ENCODE measurements at places on chromosomes 5 and 9. TPM values are rescaled to one million over a fixed set of nuclear protein-coding genes. Genes with fewer than 3 reads are reported as not detected.

HRH2 gene
- 53.5 TPM for total RNA-seq

C5orf52 gene
- not detected for total RNA-seq

HSD17B3 gene
- 1.2 TPM for total RNA-seq

SPINK6 gene
- not detected for total RNA-seq

EGFLAM gene
- total RNA-seq, result 15.3 TPM

GRCh38 chr5:91469517-91470165, 86.5 kb upstream of the ARRDC3 start:
- no peak for DNase-seq

- no peak for DNase-seq
Measured at GRCh38 chr5:173984218-173984617, 4.8 kb upstream of the C5orf47 start.

- DNase-seq, result no peak
Measured at GRCh38 chr5:150104550-150104870, 18.2 kb upstream of the CSF1R start.

- no peak for DNase-seq
Measured at GRCh38 chr9:22813529-22813928, 366.9 kb downstream of the DMRTA1 start.

DNA sequence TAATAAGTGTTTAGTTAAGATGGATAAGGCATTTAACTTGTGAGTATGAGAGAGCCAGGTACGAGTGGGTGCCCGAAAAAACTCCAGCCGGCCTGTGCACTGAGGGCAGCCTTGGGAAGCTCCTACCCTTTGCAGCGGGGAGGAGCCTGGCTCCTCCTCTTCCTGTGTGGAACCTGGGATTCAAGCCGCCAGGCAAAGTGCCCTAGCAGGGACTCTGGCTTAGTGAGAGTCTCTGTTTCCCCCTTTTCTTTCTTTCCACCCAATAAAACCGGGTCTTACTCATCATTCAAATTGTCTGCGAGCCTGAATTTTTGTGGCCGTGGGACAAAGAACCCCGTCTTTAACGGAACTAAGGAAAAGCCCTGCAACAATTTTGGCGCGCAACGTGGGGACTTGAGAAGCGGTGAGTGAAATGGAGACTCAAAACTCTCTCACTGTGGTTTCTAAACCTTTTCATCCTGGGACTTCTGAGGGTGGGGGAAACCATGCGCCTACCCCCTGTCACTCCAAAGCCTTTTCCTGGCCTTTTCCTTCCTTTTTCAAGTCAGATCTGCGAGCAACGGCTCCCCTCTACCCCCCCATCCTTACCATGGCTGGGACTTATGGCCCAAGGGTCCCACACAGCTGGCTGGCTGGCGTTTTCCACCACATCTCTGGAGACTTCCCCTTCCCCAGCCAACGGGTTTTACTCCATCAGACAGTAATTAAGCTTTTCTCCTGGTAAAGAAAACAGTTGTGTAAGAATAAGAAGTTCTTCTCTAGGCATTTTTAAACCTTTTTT, 535.7 kb upstream of the ACO1 start:
- no peak for DNase-seq

- DNase-seq, result no peak
Measured at GRCh38 chr5:33649549-33650482, 209.1 kb downstream of the TARS1 start.

- DNase-seq, result no peak
Measured at GRCh38 chr5:172853355-172853975, 19.4 kb downstream of the ERGIC1 start.

DNA sequence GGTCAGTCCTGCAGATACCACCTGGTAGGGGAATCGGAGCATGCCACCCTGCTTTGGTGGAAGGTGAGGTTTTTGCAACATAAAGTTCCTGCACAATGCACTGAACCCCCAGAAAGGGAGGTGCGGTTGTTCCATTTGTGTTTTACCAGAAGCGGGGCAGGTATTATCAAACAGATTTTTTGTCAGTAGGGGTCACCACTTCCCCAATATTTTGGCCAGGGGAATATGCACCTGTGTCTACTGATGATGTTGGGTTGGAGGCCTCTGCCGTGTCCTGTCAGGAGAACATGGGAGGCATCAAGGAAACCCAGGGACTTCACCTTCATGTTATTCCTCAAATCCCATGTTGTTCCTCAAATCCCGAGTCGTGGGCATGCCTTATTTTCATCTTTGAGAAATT, 438.7 kb downstream of the NTRK2 start:
- DNase-seq, result no peak

GRCh38 chr9:16322849-16323248, 547.6 kb downstream of the BNC2 start:
- no peak for DNase-seq

DNA sequence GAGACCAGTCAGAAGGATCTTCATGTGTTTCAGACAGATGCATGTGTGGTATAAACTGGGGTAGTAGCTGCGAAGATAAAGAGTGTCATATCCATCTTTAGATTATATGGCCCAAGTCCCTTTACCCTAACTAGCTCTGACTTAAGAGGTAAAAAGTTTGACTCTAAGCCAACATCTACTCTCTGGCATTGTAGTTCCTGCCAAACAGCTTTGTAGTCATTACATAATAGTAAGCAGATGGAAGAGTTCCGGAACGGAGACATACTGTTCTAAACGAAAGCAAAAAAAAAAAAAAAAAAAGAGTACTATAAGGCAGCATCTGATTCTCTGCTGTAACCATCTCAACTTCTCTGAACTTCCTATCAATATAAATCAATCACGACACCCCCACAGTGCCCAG, 48.8 kb downstream of the CEMIP2 start:
- DNase-seq, result no peak

GRCh38 chr5:133942614-133943474, 25.6 kb downstream of the C5orf15 start:
- no peak for DNase-seq

GRCh38 chr9:8822667-8823025, 1023.1 kb upstream of the DMAC1 start:
- DNase-seq, result no peak

GRCh38 chr5:95022967-95023695, 261.8 kb downstream of the MCTP1 start:
- no peak for DNase-seq

GRCh38 chr5:92886751-92887150, 694.3 kb downstream of the NR2F1-AS1 start:
- DNase-seq, result no peak

DNA sequence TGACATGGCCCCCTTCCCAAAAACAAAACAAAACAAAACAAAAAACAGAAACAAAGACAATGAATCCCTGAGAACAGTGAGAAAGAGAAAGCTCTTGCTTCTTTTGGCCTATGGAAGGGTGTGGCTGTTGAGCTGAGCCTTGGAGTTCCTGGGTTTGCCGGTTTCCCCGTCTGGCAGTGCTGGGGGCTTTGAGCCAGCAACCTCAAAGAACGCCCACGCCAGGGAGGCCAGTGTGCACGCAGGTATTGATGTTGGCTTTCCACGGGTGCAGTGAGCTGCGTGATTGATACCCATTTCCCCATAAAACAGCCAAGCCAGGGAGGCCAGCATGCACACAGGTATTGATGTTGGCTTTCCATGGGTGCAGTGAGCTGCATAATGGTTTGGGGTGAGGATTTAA, 8.3 kb upstream of the LCN1 start:
- no peak for DNase-seq

DNA sequence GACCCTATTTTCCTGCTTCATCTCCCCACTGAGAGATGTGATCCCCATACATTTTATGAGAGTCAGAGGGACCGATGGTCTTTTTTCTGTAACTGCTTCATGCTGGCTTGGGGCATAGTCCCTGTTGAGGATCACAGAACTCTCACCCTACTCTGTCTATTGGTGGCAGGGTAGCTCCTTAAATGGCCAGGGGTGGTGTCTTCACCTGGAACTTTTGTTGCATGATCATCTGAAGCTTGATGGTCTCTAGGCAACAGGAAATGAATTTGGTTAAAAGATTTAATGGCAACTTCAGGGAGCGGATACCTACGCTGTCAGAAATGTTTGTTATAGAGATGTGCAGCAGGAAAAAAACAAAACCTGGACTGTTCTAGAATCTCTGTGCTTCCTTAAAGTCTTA, 87.0 kb upstream of the GLIS3 start:
- DNase-seq, result no peak

DNA sequence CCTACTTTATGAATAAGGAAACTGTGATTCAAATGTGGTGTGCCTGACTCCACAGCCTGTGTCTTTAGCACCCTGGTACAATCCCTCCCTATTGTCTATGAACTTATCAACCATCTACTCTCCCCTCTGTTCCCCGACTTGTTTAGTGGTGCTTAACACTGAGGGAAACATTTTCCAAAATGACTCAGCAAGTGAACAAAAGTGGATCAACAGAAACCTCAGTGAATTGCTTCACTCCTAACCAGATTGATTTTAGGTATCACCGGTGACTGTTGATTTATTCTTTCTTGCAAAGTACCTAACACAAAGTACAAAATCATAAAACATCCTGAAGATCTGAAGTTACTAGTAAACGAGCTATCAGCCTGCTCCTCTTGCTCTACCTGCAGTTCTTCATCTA, 42.1 kb upstream of the RAPGEF6 start:
- DNase-seq, result no peak

All from heart right ventricle (tissue), 16 donors.